ENCODE measurements at places on chromosomes 1 and 21. TPM values are rescaled to one million over a fixed set of nuclear protein-coding genes. Genes with fewer than 3 reads are reported as not detected.

GRCh38 chr1:227944090-227944930, 3.4 kb downstream of the WNT9A start:
- H3K4me3 ChIP-seq, result no peak overlapping the region
- DNase-seq, result no peak
- H3K27me3 ChIP-seq, result no peaks in the 10 kb centered on the region
- H3K36me3 ChIP-seq, result no peaks in the 10 kb centered on the region

RORC gene
- 51.4 TPM for total RNA-seq

DNA sequence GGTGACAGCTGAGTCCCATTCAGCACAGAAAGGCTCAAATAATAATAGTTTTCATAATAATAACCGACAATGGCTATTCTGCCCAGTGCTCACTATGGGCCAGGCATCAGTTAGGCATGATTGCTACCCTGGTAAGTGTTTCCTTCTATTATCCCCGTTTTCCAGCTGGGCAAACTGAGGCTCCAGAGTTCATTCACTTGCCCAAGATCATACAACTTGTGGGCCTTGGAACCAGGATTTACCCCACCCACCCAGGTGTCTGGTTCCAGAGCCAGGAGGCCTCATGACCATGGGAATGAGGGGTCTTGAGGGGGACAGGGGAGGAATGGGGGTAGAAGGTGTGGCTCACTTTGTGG, 518 bp downstream of the PLOD1 start:
- no peaks in the 10 kb centered on the region for H3K27me3 ChIP-seq
- peaks cover 35% of the 10 kb centered on the region for H3K4me1 ChIP-seq
- no peak for DNase-seq
- H3K27ac ChIP-seq, result peak overlapping the region; percentile 83
- H3K4me3 ChIP-seq, result peak overlapping the region; percentile 65

GRCh38 chr21:38294609-38295008, 37.8 kb downstream of the KCNJ15 start:
- no peaks in the 10 kb centered on the region for H3K27me3 ChIP-seq
- no peak overlapping the region for H3K27ac ChIP-seq
- no peaks in the 10 kb centered on the region for H3K36me3 ChIP-seq
- H3K4me1 ChIP-seq, result peaks cover 16% of the 10 kb centered on the region
- no peak overlapping the region for H3K4me3 ChIP-seq

DNA sequence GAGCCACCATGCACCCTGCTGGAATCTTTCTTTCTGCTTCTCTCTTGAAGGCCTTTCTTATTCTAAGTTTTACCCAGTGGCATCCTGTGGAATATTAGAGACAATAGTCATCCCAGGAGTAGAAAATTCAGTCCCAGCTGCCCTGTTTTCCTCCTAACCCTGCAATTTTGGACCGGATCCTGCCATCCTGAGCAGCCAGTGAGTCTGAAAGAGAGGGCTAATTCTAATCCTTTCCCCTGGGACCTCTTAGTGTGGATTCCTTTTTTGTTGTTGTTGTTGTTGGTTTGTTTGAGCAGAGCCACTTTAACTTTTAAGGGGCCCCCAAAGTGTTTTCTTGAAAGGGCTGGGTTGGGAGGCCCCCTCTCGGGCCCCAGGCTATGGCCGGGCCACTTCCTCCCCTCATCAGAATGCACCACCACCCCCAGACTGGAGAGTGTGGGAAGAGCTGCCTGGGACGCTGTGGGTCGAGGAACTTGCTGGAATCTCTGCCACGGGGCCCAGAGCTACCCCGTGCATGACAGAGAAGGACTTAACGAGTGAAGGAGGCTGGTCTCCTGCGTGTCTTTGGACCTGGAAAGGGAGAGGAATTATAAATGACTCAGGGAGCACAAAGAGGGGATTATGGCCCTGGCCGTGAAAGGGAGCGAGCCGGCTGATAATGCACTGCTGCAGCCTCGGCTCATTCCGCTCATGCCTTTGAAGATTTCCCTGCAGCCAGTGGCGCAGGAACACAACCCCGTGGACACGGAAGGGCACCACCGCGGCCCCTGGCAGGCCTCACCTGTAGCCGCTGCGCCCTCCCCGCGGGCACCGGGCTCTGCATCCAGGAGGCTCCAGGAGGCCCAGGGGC, 81.0 kb upstream of the AKT3 start:
- H3K27me3 ChIP-seq, result no peaks in the 10 kb centered on the region
- no peaks in the 10 kb centered on the region for H3K36me3 ChIP-seq
- H3K4me1 ChIP-seq, result no peaks in the 10 kb centered on the region
- DNase-seq, result no peak

RPE65 gene
- total RNA-seq, result not detected

DNA sequence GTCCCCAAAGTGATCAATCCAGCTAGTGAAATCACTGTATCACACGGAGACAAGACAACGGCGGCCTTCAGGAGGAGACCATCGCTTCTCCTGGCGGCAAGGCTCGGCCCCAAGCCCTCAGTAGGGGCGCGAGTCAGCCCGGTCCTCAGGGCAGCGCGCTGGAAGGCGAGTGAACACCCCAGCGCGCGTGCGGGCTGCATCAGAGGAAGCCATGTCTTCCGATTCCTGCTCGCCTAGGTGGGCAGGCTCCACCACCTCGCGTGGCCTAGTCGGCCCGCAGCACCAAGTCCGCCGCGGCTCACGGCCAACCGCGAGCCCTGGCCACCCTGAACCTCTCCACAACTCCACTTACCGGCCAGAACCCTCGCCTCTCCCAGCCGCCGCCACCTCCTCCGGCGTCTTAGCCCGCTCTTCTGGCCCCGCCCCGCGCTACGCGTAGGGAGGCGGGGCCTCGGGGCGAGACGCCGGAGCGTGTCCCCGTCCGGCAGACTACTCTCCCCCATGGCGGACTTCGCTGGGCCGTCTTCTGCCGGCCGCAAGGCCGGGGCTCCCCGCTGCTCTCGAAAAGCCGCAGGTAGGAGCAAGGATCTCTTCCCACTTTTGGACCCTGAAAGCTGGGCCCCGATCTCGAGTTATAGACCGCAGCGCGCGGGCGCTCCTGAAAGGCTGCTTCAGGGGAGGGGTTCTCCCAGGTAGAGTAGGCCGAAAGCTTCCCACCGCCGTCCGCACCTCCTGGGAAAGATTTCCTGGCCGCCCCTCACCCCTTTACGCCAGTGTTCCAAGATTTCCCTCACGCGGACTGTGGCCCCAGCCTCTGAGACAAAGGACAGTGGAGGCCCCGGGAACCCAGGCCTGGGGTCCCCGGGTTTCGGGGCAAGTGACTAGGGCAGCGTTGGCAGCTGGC, at the start of the genes GLMN and RPAP2:
Gene GLMN (minus strand): TSS at position 415 of the 904 bp plus-strand sequence. CDS start 988 bp downstream, outside the sequence.
Gene RPAP2 (plus strand): TSS at position 487 of the 904 bp plus-strand sequence. CDS start 15 bp downstream, at position 502.
- H3K27me3 ChIP-seq, result no peaks in the 10 kb centered on the region
- H3K4me1 ChIP-seq, result peaks cover 15% of the 10 kb centered on the region
- H3K27ac ChIP-seq, result peak within 1 kb of the TSS; percentile 93
- H3K36me3 ChIP-seq, result no peaks in the 10 kb centered on the region
- DNase-seq, result peak; percentile 80
- H3K4me3 ChIP-seq, result peak within 1 kb of the TSS; percentile 85

- no peak for DNase-seq
- H3K27me3 ChIP-seq, result no peaks in the 10 kb centered on the region
- H3K36me3 ChIP-seq, result no peaks in the 10 kb centered on the region
These were observed 80.9 kb downstream of the SSBP3 start for GRCh38 chr1:54325284-54325683.

DNA sequence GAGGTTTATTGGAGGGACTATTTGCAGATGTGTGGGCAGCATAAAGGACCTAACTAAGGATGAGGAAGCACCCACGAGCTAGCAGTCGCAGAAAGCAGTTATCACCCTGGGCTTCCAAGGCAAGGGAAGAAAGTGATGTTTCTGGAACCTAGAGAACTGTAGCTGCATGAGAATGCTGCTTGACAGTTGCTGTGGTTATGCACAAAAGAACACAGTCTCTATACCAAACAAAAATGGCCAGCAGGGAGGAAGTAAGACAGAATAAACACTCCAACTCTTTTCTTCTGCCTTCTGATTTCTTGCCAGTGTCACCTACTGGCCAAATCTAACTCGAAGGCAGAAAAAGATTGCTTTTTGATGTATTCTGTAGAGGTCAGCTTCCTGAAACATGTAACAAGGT, 190.2 kb downstream of the RASAL2 start:
- H3K4me1 ChIP-seq, result no peaks in the 10 kb centered on the region
- H3K27ac ChIP-seq, result no peak overlapping the region
- DNase-seq, result no peak
- no peak overlapping the region for H3K4me3 ChIP-seq
- H3K27me3 ChIP-seq, result no peaks in the 10 kb centered on the region

DNA sequence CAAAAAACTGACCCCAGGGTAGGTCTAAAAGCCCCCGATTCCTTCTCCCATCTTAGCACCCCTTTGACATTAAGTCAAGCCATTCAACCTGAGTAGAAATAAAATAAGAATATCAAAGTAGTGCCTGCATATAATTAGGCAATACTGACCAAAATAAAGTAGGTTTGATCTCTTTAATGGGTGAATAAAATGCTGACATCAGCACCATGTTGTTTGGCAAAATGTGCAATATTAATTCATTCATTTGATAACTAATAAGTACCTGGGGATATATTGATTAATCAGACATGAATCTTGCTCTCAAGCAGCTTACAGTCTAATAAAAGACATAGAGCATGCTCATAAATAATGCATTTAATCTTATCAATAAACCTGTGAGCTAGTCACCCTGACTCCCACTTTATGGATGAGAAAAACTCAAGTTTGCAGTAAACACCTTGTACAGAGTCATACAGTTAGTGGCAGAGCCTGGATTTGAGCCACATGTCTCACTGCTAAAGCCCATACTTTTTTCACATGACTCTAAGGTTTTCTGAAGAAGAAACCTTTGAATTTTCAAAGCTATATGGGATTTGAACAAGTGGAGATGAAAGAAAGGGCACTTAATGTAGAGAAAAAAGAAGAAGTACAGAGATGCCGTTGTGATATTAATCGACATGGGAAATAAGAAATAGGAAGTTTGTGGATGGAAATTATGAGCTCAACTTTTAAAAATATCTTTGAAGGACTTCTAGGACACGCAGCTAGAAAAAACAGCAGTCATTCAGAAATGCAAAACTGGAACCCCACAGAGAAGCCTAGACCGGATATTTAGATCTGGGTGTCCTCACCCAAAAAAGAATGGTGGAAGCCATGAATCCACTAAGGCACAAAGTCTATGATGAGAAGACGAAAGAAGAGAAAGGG, 183.9 kb downstream of the TOMM20 start:
- no peaks in the 10 kb centered on the region for H3K36me3 ChIP-seq
- H3K27me3 ChIP-seq, result no peaks in the 10 kb centered on the region
- DNase-seq, result no peak
- no peak overlapping the region for H3K4me3 ChIP-seq
- peaks cover 16% of the 10 kb centered on the region for H3K4me1 ChIP-seq
- H3K27ac ChIP-seq, result no peak overlapping the region

THEM5 gene
- not detected for total RNA-seq

CLCA4 gene
- total RNA-seq, result not detected

KIF2C gene
- total RNA-seq, result not detected

DNA sequence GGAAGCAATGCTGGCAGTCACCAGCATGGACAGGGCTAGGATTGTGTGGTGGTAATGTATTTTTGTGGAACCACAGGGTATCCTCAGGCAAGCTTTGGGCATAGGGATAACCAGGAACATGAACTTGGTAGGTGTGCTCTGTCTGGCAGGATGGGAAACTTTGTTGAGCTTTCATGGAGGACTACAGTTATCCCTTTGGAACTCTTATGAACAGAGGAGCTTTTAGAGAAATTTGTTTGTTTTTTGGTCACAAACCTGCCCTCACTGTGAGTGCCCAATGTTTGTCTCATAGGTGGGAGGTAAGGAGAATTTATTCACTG, 54.4 kb downstream of the MACF1 start:
- no peak overlapping the region for H3K27ac ChIP-seq
- DNase-seq, result no peak
- no peaks in the 10 kb centered on the region for H3K4me1 ChIP-seq
- H3K4me3 ChIP-seq, result no peak overlapping the region
- H3K36me3 ChIP-seq, result no peaks in the 10 kb centered on the region
- H3K27me3 ChIP-seq, result no peaks in the 10 kb centered on the region

DNA sequence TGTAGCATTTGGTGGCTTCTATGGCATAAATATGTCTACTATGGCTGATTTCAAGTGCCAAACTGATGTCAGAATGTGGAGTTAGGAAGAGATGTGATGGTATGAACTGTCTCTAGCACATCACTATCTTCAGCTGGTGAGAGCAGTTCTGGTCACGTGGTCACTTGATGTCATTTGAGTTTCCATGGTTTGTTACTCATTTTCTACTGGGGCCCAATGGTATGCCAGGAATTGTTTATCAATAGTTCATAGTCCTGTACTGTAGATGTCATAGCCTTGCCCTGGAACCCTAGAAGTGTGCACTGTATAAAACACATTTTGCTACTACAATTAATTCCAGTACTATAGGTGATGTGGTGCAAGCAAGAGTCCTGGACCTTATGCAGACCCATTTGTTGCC, 153.7 kb downstream of the PDE4B start:
- H3K4me3 ChIP-seq, result no peak overlapping the region
- no peak overlapping the region for H3K27ac ChIP-seq
- no peaks in the 10 kb centered on the region for H3K36me3 ChIP-seq
- H3K4me1 ChIP-seq, result no peaks in the 10 kb centered on the region
- no peaks in the 10 kb centered on the region for H3K27me3 ChIP-seq

CELA3B gene
- 27,120 TPM for total RNA-seq

GRCh38 chr1:37047542-37047941, 13.2 kb upstream of the GRIK3 start:
- no peak overlapping the region for H3K4me3 ChIP-seq
- H3K4me1 ChIP-seq, result no peaks in the 10 kb centered on the region
- no peak overlapping the region for H3K27ac ChIP-seq
- H3K27me3 ChIP-seq, result no peaks in the 10 kb centered on the region

CACNA1S gene
- under 0.01 TPM for total RNA-seq

GRCh38 chr1:195946500-195946899, 661.7 kb downstream of the KCNT2 start:
- H3K4me3 ChIP-seq, result no peak overlapping the region
- no peak for DNase-seq
- H3K4me1 ChIP-seq, result no peaks in the 10 kb centered on the region
- H3K27me3 ChIP-seq, result no peaks in the 10 kb centered on the region
- H3K27ac ChIP-seq, result no peak overlapping the region

- DNase-seq, result no peak
- no peak overlapping the region for H3K27ac ChIP-seq
- peaks cover 14% of the 10 kb centered on the region for H3K36me3 ChIP-seq
- H3K4me3 ChIP-seq, result no peak overlapping the region
These were observed 28.4 kb downstream of the URB1 start for GRCh38 chr21:32364387-32364786.

BECN2 gene
- total RNA-seq, result not detected

Measured in body of pancreas (tissue), 4 donors.